ENCODE measurements at places on chromosomes 6 and 20.

- DNase-seq = no peak
Observed at GRCh38 chr20:47704746-47705496, 80.4 kb downstream of the SULF2 start.

- DNase-seq = no peak
Observed at GRCh38 chr6:39274471-39274870, 39.7 kb downstream of the KCNK17 start.

GRCh38 chr20:19114410-19114809 is 98.0 kb upstream of the SLC24A3 start:
- no peak for DNase-seq

DNA sequence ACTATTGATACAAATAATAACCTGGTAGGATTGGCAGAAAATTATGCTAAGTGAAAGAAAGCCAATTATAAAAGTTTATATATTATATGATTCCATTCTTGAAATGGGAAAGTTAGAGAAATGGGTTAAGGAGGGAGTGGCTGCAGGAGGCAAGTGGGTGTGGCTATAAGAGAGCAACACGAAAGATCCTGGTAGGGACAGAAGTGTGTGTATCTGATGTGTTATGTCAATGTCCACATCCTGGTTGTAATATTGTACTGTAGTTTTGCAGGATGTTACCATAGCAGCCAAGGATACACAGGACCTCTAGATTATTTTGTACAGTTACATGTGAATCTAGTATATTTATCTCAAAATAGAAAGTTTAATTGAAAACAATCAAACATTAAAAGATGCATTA is 46.8 kb downstream of the SNX5 start:
- DNase-seq = no peak

DNA sequence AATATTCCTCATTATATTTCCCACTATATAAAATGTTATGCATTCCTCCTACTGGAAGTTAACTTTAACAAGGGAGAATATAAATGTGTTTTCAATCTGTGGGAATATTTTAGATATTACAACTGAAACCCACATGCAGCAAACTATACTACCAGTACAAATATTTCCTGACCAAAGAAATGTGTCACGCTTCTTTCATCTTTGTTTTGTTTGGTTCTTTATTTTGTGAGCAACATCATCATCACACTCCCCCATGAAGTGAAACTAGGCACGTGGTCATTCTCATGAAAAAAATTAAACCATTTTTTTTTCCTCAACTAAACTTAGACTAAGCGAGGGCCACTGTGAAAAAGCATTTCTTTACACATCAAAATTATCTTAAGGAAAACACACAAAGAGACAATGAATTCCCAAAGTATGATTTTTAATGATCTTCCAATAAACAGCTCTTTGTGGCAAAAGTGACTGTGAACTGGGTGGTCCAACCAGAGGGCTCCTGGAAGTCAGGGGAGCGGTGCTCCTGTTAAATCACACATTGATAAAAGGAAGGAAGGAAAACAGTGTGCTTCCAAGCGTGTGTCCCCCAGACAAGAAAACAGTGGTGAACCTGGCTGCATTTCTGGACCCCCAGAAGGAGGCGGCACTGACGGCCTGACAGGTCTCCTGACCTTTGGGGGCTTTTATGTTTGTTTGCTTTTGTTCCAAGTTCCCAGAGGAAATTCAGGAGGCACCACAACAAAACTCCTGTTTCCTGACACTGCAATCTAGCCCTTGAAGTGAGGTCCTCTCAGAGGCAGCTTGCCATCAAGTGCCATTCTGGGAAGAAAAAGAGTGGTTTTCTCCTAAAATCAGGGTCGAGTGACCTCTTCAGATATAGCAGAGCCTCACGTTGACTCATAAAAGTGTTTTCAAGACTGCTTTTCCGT is 166.8 kb upstream of the FOXQ1 start:
- DNase-seq = no peak

GRCh38 chr20:2224368-2224639 is 71.5 kb upstream of the TGM3 start:
- no peak for DNase-seq

DNA sequence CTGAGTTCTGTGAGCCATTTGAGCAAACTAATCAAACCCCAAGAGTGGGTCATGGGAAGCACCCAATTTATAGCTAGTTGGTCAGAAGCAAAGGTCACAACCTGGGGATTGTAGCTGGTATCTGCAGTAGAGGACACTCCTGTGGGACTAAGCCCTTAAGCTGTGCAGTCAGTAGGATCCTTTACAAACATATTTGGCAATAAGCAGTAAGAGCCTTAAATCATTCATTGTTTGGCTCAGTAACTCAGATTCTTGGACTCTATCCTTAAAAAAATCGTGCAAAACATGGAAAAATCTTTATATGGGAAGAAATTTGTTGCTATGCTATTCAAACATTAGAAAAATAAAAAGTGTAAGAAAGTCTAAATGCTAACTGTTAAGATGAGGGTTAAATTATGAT is 29.9 kb downstream of the FRK start:
- no peak for DNase-seq

GRCh38 chr6:34565722-34566137 is 9.6 kb upstream of the SPDEF start:
- no peak for DNase-seq

DNA sequence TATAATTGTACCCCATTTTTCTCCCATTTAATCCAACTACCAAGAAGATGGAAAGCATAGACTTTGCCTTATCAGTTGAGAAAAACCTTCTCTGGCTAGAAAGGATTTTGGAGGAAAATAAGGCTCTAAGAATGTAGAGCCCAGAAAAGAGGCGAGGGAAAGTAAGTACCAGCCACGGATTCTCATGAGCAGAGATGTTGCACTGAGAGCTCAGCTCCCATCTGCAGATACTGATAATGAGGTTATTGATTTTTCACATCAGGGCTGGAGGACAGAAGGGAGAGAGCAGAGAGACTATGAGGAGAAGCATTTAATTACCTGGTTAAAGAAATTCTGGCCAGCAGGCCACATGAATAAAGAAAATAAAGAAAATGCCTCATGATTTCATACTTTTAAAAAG is 104.4 kb upstream of the FAM184A start:
- peak; percentile 75 for DNase-seq

DNA sequence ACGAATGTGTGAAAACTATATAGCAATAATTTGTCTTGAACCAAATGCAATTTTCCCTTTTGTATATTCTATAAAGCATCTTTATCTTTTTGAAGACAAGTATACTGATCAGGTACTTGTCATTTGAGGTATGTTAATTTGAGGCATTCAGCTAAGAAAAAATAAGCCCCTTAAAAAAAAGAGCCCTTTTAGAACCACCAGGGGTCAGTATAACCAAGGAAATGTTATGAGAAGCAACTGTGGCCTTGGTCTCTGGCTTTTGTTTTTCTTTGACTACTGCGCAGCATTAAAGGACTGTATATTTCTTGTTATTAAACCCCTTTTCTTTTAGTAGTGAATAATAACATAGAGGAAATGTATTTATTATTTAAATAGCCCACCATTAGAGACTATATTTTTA is 43.1 kb downstream of the CD109 start:
- peak; percentile 49 for DNase-seq

Measured in NCI-H748 treated with DMSO at 0.1 percent for 48 hours (cell line).